ENCODE measurements at places on chromosomes 5 and 9.

GRCh38 chr5:5126444-5126843 is 13.7 kb upstream of the ADAMTS16 start:
- DNase-seq = no peak

- no peak for DNase-seq
These were observed 65.6 kb downstream of the SEC61B start for GRCh38 chr9:99287641-99288040.

DNA sequence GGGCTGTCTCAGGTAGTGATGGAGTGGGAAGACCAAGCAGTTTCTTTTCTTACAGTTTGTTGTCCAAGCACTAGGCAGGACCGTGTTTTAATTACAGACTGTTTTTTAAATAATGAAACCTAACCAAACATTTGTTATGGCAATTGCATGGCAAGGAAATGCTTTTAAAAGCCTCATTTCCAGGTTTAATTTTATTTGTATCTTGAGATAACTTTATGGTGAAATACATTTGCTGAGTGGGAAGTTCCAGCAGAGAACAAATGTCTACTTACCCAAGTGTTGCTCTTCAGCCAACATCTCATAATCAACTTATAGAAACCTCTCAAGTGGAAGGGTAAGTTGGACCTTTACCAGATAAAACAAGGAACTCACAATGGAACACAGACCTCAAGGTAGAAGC is 11.8 kb upstream of the LHFPL2 start:
- DNase-seq = no peak

- no peak for DNase-seq
These were observed 957 bp upstream of the PRR16 start for GRCh38 chr5:120463006-120463680.

GRCh38 chr9:84919440-84919839 is 249.9 kb downstream of the NTRK2 start:
- DNase-seq = no peak

DNA sequence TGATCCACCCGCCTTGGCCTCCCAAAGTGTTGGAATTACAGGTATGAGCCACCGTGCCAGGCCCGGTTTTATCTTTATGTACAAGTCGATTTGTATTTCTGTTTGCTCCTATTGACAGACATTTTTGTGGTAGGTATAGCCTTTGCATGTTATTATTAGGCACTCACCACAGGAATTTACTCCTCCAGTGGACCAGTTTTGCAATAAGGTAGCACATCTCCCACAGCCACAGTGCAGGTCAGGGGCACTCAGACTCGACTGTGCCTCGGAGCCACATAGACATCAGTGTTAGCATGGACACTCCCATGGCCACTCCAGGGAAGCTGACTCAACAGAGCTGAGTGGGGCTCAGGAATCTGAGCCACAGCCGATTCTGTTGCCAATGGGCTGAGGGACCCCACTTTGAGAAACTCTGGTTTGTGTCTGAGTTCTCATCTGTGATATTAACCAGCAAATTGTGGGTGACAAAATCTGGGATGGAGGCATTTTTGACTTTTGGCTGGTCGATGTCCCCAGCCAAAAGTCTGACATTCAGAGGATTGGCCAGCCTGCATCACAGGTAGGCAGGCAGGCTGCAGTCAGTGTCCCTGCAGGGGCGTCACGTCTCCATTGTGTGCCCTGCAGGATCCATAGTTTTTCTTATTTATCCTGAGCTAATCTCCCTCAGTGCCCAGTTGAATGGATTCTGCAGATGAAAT is 15.0 kb upstream of the SHB start:
- DNase-seq = no peak

DNA sequence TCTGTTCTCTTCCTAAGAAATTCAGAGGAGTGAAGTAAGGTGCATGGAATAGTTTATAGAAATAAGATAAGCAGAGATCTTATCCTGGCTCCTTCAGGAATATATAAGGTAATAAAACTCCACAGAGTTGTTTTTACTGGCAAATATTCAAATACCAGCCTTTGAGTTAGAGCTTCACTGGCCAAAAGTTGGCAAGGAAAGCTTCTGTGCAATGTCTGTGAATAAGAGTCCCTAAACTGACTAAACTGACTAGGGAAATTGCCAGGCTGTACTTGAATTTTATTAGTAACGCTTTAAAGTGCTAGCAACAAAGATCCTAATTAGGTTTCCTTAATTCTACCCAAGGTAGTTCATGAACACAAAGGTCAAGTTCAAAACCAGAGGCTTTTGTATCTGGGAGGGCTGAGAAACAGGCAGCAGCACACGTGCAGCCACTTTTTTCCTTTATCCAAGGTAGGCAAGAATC is 131.1 kb upstream of the MPDZ start:
- DNase-seq = no peak

DNA sequence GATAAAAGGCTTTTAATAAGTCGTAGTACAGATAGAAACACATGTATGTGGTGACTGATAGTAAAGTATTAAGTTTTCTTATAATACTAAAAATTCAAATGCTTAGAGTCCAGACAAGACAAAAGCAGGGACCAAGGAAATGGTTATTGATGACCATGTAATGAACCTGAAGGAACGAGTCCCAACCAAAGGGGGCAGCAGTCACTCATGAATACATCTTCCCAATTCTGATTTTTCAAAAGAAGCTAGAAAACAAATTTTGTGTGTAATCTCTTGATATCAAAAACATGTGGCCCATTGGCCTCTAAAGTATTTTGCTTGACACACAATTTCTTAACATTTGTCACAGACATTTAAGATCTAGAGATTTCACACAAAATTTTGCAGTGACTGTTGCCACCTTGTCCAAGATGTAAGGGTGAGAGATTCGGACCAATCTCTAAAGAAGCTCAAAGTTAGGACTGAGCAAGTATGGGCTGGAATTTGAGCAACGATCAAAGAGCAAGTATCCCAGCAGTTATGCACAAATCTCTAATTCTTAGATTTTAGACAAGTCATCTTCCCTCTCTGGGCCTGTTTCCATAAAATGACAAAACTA is 66.8 kb downstream of the ARL15 start:
- DNase-seq = peak; percentile 26

DNA sequence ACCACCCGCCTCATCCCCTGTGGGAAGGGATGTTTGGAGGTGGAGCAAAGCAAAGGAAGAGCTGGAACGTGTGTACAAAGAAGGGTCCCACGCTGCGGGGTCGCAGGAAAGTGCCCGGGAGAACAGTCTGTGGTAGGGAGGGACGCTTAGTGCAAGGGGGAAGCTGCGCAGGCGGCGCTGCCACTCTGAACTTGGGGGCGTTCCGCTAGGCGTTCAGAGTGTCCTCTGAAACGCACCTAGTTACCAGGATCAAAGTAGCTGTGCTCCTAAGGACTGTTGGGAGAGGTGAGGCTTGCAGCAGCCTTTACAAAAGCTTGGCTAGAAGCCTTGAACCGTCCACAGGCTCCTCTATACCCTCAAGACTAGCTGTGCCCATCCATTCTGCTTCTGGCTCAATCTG is 29.3 kb upstream of the PDE8B start:
- no peak for DNase-seq

GRCh38 chr9:31255211-31255610 is 1129.2 kb upstream of the ACO1 start:
- no peak for DNase-seq

- DNase-seq = no peak
These were observed 191.1 kb upstream of the PIK3R1 start for GRCh38 chr5:68024426-68024825.

DNA sequence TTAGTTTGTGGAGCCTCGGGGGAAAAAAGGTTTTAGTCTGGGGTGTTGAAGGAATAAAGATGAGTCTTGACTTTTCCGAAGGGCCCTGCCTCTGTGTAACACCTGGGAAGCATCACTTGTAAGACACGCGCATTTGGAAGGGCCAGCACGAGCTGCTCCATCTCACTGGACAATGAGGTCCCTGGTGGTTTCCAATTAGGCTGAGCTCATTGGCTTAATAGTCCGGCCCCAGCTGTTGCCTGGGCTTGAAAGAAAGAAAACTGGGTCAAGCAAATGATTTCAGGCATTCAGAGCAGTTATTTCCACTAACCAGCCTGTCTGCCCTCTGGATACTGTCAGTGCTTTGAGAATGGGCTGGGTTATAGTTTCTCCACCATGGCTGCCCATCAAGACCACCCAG is 64.5 kb downstream of the NSUN2 start:
- DNase-seq = no peak

DNA sequence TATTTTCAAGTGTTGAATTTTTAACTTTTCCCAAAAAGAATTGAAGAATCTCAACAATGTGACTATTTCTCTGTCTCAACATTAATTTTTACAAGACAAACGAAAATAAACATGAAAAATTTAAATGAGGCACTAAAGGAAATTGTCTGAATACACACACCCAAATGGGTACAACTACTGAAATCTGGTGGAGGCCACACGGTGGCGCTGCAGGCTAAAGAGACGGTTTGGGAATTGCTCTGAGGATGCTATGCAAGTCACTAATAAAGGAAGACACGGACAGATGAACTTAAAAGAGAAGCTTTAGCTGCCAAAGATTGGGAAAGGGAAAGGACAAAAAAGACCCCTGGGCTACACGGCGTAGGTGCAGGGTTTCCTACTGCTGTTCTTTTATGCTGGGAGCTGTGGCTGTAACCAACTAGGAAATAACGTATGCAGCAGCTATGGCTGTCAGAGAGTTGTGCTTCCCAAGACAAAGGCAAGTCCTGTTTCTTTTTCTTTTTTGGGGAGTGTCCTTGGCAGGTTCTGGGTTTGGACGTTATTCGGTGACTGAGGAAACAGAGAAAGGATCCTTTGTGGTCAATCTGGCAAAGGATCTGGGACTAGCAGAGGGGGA is at the start of gene PCDHB10:
Gene PCDHB10, plus strand, starts transcription at position 244 of the 616 bp plus-strand sequence. Its CDS starts 200 bp downstream, at position 444.
- peak; percentile 44 for DNase-seq

- DNase-seq = no peak
These were observed 52.4 kb downstream of the GALNT10 start for GRCh38 chr5:154242964-154243376.

DNA sequence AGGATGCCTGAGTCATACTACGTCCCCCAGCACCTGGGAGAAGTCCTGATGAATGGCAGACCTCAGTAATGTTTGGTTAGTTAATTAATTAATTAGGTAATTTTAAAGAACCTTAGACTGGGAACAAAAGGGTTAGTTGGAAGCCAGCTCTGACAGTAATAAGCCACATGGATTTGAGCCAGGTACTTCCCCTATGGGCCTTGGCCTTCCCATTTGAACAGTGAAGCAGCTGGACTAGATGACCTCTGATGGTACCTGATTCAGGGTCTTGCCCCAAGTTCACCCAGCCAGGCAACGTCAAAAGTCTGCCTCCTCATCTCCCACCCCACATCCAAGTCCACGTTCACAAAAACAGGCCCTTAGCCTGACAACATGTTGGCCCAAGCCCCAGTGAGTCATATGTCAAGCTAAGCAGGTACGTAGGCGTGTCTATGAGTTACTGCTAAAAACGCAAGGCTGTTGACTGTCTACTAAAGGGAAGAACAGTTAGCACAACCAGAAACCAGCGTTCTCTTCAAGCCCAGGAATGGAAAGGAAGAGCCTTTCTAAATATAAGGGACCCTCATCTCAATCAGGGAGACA is 303.2 kb downstream of the ACTL7B start:
- DNase-seq = no peak

GRCh38 chr5:32172923-32173266 is 1.2 kb downstream of the GOLPH3 start:
- DNase-seq = no peak

- no peak for DNase-seq
These were observed 4.5 kb downstream of the PRRX2 start for GRCh38 chr9:129669946-129670345.

DNA sequence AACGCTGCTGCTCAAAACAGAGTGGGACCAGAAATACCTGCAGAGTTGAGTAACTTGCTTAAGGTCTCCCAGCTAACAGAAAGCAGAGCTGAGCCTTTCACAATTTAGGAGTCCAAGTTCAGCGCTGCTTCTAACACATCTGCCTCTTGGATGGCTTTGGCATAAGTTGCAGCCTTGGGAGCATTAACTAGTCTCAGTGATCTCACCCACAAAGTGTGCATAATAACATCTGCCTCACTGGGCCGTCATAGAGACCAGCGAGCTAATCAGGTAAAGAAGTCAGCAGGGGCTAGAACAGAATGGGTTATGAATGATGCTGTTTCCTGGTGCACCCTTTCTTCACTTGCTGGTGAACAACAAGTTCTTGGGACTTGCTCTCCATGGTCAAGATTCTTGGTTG is 36.5 kb downstream of the WWC1 start:
- DNase-seq = no peak

- DNase-seq = no peak
These were observed 9.7 kb upstream of the CLPTM1L start for GRCh38 chr5:1354576-1354975.

DNA sequence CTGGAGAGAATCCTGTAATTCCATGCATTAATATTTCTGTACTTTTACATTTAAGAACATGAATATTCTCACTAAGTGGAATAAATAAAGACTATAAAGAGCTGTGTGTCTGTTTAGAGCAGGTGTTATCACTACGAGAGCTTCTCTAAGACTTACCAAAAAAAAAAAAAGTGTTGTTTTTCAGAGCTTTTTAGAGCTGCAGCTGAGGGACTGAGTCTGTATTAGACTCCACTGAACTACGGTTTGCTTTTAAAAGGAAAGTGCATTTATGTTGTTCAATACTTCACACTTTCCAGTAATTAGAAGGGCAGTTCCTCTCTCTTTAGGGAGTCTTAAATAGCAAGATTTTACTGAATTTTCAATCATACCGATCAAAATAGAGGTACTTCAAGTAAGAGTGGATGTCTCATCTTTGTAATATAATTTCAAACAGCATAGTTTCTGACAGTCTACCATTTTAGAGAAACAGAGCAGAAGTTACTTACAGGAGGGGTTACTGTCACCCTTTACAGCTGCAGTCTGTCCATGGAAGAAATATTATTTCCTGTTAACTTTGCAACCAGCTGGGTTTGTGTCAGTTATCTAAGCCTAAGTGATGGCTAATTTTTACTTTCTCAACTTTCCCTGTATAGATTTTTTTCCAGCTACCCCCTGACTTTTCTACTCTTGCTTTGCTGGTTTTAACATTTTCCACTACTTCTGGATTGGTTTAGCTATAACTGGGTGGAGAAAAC is 2.4 kb downstream of the SYK start:
- no peak for DNase-seq

DNA sequence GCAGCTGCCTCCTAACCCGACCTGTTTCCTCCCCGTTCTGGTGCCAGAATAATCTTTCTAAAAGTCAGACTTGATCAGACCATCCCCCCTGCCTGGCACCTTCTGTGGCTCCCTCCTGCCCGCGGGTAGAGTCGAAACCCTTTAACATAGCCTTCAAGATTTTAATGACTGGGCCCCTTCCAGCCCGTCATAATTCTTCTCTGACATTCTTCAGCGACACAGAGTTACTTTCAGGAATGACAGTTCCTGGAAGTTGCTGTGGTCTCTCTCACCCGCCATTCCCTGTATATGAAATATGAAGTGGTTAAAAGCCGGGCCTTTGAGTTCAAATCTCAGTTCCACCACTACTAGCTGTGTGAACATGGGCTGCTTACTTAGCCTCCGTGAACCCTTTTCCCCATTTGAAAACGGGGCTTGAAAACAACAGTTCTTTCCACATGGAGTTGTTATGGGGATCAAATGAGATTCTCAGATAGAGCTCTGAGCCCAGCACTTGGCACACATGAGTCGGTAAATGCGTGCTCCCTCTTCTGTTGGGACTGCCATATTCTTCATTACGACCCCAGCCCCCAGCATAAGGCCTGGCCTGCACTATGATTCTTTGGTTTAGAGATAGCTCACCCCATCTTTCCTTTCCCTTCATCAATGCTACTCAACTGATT is 737 bp downstream of the NANS start:
- no peak for DNase-seq

- DNase-seq = no peak
These were observed 118.2 kb upstream of the PRR16 start for GRCh38 chr5:120345947-120346346.

All from CD4-positive, alpha-beta memory T cell (primary cell).